ENCODE measurements at places on chromosomes 4 and X.

DNA sequence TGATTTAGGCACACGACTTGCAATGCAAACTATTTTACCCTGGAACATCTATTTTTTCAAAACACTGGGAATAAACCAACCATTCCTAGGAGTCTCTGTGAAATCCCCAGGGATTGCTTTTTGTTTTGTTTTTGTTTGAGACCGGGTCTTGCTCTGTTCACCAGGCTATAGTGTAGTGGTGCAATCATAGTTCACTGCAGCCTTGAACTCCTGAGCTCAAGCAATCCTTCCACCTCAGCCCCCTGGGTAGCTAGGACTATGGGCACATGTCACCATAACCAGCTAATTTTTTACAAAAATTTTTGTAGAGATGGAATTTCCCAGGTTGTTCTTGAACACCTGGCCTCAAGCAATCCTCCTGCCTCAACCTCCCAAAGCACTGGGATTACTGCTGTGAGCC is 37.8 kb downstream of the PPM1K start:
- DNase-seq, result no peak

- no peak for DNase-seq
These were observed 119.9 kb upstream of the POF1B start for GRCh38 chrX:85499400-85499799.

DNA sequence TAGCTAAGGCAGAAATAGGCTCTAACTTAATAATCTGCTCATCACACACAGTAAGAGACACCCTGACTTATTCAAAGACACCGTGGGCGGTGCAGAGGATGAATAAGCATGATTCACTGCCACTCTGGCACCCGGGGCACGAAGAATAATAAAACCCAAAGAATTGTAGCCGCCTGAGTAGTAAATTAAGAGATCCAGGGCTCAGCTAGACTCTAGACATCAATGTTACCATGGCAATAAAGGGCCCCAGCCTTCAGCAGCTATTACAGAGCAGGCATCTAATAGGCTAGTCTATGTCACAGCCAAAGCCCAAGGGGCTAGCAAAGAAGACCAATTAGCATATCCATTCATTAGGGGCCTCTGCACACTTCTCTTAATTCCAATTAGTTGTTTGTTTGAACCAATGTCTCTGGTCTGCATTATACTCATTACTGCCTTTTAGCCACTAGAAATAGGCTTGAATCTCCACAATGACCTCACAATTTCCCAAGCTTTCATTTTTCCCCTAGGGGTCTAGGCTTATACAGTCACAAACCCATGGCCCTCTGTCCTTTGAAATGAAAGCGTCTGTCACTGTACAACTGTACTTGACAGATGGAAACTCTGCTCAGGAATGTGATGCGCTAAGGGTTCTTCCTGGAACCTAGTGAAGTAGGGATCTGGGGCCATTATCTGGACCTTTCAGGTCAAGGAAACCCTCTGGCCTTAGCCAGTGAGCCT is 3.0 kb upstream of the ATP1B4 start:
- no peak for DNase-seq

- no peak for DNase-seq
These were observed 502.9 kb downstream of the ANKRD50 start for GRCh38 chr4:124209626-124210025.

Measured in CD4-positive, alpha-beta T cell treated with Interleukin-17A for 1 hour (primary cell).